ENCODE measurements at places on chromosomes 12 and 14.

DNA sequence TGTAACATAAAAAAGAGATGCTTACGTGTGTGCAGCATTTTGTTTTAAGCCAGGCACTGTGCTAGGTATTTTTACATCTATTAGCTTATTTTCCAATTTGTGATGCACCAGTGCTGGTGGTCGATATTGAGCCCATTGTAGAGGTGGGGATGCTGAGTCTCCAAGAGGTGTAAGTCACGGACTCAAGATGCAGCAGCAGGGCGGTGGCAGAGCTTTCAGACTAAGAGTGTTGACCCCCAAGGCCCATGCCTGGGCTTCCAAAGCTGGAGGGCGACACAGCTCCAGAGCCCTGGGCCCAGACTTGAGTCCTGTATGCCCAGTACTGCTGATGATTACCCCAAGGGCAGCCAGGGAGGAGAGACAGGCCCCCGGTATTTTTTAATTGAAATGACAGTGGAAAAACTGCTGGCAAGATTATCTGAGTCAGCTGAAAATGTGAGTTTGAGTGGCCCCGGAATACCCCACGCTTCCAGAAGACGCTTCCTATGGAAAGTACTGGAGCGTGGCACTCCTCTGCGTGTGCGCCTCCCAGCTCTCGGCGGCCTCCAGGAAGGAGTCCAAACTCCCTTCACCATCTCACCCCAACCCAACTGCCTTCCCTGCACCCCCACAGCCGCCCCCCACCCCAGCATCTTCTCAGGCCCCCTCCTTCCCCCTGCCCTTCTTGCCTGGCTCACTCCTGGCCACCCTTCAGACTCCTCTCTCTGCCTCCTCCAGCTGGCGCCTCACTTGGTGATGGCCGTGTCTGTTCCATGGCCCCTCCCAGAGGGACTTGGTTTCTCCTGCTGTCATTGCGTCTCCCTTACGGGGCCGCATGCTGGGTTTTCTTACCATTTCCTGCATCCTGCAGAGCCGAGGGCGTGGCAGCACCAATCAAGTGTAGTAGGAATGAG lies 40.7 kb downstream of the ELK3 start:
- no peak for DNase-seq

DNA sequence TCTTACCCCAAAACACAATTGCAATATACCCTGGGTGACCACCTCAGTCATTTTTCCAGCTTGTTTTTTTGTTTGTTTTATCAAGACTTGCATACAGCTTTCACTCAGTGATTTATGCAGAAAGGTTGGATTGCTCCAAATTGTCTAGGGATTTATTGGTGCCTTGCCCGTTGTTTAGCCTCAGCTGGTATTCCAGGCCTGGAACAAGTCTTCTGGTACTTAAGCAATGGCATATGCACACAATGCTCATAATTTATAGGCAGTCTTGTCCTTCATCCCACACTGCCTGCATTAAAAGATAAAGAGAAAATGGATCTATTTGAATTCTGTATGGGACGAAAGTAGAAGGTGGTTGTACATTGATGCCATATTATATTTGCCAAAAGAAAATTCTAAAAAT lies 392.5 kb downstream of the ADAMTS20 start:
- no peak for DNase-seq

DNA sequence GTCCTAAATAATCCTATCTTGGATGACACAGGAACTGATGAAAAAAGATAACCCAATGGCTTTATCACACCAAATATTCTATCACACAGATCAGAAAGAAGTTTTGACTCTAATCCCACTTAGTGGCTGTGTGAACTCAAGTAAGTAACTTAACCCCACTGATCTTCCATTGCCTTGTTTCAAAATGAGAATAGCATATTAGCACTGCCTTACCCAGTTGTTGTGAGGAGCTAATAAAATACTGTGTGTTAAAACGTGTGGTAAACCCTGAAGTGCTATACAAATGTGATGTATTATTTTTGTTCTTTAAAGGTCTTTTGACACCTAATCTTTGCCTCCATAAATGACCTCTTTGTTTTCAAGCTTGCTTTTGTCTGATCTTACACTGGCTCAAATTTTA lies 60.9 kb upstream of the ARID2 start:
- DNase-seq, result no peak

- no peak for DNase-seq
Observed at GRCh38 chr12:125890366-125890905, 825.2 kb downstream of the AACS start.

- no peak for DNase-seq
Observed at GRCh38 chr12:11744410-11744801, 94.9 kb downstream of the ETV6 start.

DNA sequence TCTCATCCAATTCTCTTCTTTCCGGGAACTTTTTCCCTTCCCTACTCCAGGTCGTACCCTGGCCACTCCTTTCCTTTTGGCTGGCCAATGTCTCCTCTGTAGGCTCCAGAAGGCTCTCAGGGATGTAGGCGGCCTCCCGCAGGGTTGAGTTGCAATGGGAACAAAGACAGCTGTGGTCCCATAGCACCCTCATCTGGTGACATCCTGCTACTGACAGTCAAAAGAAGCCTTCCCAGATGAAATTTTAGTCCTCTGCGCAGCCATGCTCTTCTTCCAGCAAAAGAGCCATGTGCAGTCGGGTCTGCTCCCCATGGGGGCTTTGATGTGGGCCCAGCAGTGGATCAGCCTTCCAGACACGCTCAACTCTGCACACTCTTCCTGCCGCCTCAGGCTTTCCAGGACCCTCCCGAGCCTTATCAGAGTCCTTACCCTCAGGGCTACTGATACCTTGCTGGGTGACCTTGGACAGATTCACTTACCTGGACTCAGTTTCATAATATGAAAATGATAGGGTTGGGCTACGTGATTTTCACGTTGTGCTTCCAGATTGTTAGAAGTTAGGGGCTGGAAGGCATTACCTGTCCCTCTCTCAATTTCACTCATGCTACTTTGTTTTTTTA lies 5.5 kb upstream of the CELA1 start:
- peak; percentile 67 for DNase-seq

Data from erythroblast (primary cell).